ENCODE measurements at places on chromosomes 12 and 14.
A peak's percentile ranks its signal among the peaks of the same experiment; 100 is the strongest.

DNA sequence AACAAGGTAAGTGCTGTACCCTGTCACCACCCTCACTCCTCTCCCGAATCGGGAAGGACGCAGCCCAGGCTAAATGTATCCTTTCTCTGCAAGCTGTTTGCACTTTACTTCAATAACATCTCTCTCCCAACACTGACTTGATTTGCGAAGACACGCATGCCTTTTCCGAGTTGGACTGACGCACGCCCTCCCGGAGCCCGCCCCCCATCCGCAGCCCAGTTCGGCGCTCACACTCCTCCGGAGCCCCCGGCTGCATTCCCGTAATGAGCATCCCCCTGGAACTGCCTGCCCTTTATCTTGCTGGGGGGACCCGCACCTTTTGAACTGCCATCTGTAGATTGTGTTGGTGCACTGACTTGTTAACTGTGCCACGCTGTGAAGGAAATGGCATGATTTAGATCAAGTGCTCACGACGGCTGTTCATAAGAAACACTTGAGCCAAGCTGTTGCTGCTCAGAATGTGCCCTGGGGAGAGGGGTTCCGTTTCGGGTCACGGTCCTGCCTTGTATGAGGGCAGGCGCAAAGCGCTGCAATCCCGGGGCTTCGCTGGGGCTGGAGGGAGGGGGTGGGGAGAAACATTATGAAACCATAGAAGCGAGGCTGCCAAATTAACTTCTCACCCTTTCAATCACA is 176.6 kb upstream of the CDKN3 start:
- DNase-seq: no peak

- no peak for DNase-seq
Measured at GRCh38 chr14:36028218-36028617, 148.3 kb downstream of the PTCSC3 start.

GRCh38 chr12:33588725-33589405 is 149.2 kb upstream of the SYT10 start:
- peak; percentile 89 for DNase-seq

DNA sequence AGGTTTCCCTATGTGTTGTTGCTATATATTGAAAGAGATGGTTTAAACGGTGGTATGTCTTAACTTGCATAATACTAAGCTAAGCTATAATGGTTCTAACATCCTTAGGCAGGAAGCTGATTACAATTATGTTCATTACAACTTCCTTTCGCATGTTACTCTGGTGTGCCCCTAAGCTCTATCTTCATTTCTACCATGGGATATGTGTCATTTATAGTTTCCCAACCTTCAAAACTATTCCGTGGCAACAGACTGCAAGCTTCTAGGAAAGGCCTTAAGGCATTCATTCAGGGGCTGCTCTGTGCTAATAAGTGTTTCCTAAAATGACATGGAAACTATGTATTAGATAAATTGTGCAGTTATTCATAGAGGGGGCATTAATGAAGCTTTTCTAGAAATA is 294.6 kb downstream of the GXYLT1 start:
- no peak for DNase-seq

GRCh38 chr14:59510001-59510400 is 25.7 kb downstream of the JKAMP start:
- DNase-seq: no peak

DNA sequence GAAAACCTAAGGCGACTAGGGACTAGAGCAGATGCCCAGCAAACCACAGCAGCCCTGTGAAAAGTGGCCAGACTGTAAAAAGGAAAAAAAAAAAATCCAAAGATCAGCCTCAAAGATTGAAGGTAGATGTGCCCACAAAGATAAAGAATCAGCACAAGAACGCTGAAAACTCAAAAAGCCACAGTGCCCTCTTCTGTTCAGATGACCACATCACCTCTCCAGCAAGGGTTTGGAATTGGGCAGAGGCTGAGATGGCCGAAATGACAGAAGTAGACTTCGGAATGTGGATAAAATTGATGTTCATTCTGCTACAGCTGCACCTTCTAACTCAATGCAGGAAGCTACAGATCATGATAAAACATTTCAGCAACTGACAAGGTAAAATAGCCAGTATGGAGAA is 154.4 kb downstream of the GPHN start:
- DNase-seq: peak; percentile 33

- DNase-seq: peak; percentile 77
Measured at GRCh38 chr12:50597200-50598195, 92.7 kb downstream of the DIP2B start.

- DNase-seq: no peak
Measured at GRCh38 chr12:29070309-29070708, 78.8 kb upstream of the FAR2 start.

DNA sequence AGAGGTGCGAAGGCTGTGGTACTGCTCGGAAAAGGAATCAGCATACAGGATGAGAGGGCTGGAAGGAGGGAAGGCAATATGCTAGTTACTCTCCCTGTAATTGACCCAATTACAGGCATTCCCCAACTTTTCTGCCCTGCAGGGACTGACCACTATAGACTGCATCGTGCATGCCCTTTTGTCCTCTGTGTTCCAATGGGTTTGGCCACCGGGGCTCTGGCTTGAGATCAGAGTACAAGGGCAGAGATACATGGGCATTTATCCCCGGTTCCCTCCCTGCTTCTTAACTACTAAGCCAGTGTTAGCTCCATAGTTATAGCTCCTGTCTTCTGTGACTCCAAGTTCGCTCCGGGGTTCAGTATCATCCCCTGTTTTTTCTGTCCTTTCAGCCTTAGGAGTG is 59.7 kb downstream of the GTF2A1 start:
- no peak for DNase-seq

DNA sequence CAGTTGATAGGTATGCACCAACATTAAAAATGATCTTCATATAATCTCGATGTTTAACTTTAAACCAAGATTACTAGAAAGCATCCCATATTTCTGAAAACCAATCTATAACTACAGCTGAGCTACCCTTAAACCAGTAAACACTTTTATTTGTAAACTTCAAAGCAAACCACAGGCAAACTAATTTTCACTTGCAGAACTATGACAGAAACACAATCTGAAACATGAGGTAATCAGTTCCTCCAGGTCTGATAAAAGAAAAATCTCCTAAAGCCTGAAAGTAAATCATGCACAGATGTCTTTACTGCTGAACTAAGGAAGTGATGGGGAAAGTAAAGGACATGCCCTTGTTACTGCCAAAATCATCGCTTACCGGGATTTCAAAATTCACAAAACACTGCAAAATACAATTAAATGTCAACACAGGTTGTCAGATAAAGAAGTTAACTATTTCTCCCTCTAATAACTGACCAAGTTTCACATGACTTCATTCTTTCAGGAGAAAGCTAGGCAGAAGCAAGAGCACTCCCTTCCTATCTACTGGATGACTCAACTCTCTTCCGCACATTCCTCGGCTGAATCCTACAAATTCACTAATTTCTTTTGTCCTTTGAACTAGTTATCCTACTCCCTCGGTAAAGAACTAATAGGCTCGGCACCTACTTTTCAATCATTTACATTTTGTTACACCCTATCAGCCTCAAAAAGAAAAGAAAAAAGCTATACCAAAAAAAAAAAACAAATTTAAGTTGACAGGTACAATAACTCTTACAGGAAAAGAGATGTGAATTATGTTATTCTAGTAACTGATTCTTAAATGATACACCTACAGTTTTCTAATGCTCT is 1.4 kb downstream of the EEA1 start:
- DNase-seq: peak; percentile 84

- peak; percentile 26 for DNase-seq
Measured at GRCh38 chr14:63282997-63283883, 35.5 kb downstream of the GPHB5 start.

- no peak for DNase-seq
Measured at GRCh38 chr14:103086771-103087342, 2.8 kb downstream of the LBHD2 start.

DNA sequence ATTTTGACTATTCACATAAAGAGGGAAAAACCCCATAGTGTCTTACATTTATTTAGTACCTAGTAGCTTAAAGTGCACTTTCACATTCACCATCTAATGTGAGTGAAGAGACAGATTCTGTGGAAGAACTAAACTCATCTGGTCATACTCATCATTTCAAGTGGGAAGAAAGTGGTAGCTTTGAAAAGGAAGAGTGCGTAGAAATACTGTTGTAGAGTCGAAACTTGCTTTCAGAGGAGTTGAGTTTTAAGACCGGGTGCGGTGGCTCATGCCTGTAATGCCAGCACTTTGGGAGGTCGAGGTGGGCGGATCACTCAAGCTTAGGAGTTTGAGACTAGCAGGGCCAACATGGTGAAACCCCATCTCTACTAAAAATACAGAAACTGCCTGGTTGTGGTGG is 222.2 kb downstream of the ERC1 start:
- DNase-seq: no peak

GRCh38 chr14:88961214-88961613 is 136.8 kb downstream of the TTC8 start:
- DNase-seq: no peak

DNA sequence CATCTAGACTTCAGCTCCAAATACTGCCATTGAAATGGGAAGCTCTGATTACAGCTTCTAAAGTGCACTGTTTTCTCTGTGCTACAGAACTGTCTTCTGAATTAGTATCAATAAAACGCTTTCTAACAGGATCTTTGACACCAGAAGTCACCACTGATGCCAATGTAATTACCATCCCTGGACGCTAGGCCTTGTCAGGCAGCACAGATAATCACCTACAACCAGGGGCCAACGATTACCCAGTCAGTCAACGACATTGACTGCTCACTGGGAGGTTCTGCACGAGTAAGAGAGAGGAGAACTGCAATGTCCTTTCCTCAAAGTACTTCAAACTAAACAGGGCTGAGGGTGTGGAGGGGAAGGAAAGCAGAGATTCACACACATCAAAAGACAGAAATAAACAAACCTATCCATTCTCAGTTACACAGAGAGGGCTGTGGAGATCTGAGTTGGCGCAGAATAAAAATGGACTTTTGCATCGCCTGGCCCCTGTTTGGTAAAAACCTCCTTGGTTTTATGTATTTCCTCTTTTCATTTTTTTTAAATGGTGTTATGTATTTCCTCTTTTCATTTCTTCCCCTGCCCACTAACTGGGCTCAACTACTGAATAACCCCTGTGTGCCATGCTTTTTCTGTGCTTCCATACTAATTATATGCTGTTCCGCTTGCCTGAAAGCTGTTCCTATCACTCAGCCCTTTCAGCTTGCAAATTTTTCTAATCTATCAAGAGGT is 492.2 kb downstream of the APAF1 start:
- no peak for DNase-seq

DNA sequence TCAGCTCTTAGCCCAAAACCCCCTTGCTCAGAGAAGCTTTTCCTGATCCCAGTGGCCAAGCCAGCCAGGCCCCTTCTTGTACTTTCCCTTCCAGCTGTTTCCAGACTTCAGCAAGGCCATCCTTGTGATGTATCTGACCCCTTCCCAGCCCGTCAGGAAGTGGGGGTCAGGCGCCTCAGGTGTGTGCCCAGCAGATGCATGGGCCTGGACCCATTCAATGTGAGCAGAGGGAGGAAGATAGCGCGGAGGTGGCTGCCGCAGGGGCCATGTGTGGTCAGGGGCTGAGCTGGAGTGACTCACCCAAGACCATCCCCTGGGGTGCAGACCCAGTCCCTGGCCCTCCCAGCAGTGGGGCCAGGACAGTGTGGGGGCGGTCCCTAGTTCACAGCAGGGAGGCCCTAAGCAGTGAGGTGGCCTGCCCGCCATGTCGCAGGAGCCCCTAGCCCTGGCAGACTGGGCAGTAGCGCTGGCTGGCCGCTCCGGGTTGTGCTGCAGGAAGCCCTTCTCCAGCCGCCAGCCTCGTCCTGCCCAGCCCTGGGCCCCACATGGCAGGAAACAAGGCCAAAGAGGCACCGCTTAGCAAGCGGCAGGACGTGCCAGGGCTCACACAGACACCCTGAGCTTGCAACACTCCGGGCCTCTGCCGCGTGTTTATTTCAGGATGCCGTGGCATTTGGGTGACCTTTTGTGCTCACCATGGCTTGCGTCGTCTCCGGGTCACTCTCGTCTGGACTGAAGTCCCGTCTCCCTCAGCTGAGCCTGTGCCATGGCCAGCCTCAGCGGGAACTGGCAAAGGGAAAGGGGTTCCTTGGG is 12.0 kb downstream of the ADSS1 start:
- peak; percentile 27 for DNase-seq

DNA sequence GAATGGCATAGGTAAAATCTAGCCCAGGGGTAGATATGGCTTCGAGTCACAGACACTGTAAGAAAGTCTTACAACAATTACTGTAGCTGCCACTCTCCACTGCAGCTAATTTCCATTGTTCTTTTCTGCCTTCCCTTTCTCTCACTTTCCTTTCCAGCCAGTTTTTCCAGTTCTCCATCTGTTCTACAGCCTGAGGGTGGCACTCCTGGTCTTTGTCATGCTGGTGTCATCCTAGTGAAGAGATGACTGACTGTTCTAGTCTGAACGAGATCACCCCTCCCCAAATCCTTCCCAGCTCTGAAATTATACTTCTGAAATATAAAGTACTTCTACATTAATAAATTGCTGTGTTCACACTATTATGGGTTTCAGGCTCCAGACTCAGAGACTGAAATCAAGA is 74.2 kb upstream of the CSRP2 start:
- no peak for DNase-seq

GRCh38 chr12:113075137-113075683 is 18.7 kb downstream of the DTX1 start:
- no peak for DNase-seq

DNA sequence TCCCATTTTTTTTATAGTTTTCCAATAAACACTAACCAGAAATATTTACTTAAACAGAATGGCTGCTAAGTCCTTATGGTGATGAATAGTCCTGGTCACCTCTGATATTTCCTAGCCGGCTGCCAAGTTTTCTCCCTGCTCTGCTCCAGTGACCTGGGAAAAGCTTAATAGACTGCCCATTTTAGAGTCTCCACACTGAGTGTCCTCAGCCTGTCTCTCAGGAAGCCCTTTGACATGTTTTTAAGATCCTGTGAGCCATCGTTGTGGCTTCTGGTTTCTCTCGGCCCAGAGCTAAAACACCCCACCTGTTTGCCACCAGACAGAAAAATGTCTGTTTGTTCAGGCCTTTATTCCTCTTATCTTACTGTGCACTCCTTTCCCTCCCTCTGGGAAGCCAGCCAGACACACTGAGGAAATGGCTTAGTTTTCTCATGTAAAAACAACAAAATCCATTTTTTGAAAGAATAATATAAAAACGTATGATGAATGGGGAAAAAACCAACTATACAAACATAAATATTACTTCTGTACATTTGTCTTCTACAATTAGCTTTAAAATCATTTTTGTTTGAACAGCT is 25.4 kb upstream of the ALDH2 start:
- peak; percentile 68 for DNase-seq

- DNase-seq: no peak
Measured at GRCh38 chr14:33464254-33464962, 486.5 kb downstream of the EGLN3 start.
